Thymus (tissue), 14 donors: ENCODE measurements at places on chromosomes 2 and 18.

DNA sequence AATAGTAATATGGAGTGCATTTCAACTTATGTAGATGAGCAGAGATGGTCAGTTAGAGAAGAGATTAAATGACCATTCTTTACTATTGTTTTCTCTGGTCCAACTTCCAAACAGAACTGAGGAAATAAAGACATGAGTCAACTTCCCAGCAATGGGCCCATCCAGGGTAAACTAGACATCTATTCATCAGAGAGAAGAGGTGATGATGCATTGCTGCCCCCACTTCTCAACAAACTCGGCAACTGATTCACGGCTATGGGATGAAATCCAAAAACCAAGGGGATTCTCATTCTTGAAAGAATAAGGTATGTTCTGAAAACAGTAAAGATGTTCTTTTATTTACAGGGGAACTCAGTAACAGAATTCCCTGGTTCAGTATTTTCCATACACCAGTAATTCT lies 190.7 kb downstream of the RDH14 start:
- no peaks in the 10 kb centered on the region for H3K27me3 ChIP-seq
- H3K36me3 ChIP-seq, result no peaks in the 10 kb centered on the region
- no peak for DNase-seq
- H3K27ac ChIP-seq, result no peak overlapping the region
- no peaks in the 10 kb centered on the region for H3K4me1 ChIP-seq
- no peak overlapping the region for H3K4me3 ChIP-seq

DNA sequence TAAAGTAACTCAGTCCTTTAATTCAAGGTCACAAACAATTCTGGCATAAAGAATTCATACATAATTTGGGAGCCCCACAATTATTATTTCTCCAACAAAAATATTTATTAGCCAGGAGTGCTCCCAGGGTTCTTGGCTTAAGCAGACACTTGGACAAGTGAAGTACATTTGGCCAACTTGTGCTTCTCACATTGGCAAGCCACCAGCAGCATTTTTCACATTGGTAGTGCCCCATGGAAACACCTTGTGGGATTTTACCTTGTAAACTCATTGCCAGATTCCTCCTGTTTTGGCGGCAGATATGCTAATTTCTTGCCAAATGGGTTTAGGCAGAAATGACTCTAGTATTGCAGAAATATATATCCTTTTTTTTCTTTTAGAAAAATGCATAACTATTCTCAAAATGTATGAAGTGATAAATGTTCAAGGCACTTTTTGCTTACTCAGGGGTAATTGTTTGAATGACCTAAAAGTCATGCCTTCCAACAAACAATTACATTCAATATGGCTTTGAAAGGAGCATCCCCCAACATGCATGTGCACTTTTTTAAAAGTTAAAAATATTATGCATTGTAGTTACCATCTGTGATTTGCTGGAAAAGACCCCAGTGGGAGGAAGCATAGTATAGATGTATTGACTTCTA lies 113.5 kb downstream of the CSRNP3 start:
- H3K36me3 ChIP-seq, result no peaks in the 10 kb centered on the region
- H3K27me3 ChIP-seq, result no peaks in the 10 kb centered on the region
- H3K4me3 ChIP-seq, result no peak overlapping the region

DNA sequence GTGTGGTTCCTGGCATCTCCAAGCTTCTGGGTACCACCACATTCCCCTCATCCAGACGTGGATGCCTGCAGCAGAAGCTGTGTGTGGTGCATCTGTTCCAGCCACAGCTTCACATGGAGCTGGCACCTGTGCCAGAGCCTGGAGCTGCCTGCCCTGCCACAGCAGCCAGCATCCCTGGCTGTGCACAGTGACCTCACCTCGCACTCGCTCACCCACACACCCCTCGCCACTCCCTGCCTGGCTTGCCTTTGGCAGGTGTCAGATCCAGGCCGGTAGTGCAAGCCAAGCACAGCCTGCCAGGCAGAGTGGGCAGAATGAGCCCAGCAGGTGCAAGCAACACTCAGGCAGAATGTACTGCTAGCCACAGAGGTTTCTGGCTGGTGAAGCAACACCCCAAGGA lies 59.9 kb upstream of the DYNC1I2 start:
- no peak overlapping the region for H3K4me3 ChIP-seq
- H3K27me3 ChIP-seq, result no peaks in the 10 kb centered on the region
- no peaks in the 10 kb centered on the region for H3K4me1 ChIP-seq
- H3K36me3 ChIP-seq, result no peaks in the 10 kb centered on the region

DNA sequence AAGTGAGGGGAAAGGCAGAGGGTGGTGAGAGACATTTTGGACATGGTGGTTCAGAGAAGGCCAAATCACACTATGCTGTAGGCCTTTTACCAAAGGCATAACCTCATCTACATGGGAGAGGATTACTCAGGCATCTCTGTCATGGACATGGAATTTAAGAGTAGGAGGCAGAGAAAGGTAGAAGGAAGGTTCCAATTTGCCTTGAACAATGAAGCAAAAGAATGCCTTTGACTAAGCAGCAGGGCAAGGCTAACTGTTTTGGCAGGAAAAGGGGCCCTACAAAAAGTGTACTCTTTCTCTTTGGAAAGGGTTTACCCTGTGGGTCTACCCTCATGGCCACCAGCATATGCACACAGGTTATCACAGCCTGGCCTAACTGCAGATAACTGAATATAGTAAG lies 45.6 kb upstream of the RNU4ATAC start:
- no peaks in the 10 kb centered on the region for H3K27me3 ChIP-seq
- no peak overlapping the region for H3K27ac ChIP-seq
- no peak overlapping the region for H3K4me3 ChIP-seq
- DNase-seq, result no peak
- peaks cover 3% of the 10 kb centered on the region for H3K36me3 ChIP-seq
- H3K4me1 ChIP-seq, result peaks cover 4% of the 10 kb centered on the region
